ENCODE measurements at places on chromosomes 7 and 10.

DNA sequence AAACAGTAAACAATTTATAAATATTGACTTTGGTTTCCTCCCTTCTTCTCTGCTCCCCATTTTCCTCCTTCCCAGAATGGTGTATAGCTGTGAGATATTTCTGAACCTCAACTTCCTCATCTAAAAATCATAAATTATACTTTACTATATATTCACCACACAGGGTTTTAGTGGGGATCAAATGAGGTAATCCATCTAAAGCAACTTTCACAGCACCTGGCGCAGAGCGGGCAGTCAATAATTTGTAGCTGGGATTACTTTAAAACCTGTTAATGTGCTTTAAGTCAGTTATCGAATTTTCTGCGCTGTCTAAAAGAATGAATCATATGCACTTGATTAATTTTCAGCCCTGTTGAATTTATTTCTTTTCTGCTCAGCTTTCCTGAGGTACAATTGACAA is 172.7 kb downstream of the PTEN start:
- no peak for DNase-seq

- no peak for DNase-seq
Measured at GRCh38 chr10:69648461-69648860, 18.4 kb downstream of the FAM241B start.

DNA sequence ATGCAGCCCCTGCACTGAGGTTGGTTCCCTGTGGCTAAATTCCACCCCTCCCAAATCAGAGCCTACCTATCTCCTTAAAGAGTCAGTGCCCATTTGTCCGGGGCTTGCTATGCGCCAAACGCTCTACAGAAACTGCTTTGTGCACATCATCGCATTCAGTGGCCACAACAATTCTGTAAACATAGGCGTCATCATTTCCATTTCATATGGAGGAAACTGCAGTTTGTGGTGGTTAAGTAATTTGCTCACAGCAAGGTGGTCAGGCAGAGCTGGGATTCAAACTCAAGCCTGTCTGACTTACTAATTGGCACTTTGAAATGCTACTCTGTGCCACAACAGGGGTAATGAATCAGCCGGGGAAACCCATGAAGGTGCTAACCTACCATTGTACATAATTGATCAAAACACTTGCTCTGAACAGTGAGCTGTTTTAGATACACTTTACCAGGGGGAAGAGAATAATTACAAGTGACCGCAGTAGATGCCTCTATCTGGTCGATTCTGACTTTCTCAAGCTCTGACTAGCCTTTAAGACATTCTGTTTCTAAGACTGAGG is 775.5 kb downstream of the LRMDA start:
- no peak for DNase-seq

- peak; percentile 72 for DNase-seq
Measured at GRCh38 chr10:115829521-115830205, 443.3 kb downstream of the GFRA1 start.

GRCh38 chr7:130875901-130876300 is 141.9 kb upstream of the KLF14 start:
- DNase-seq, result no peak

DNA sequence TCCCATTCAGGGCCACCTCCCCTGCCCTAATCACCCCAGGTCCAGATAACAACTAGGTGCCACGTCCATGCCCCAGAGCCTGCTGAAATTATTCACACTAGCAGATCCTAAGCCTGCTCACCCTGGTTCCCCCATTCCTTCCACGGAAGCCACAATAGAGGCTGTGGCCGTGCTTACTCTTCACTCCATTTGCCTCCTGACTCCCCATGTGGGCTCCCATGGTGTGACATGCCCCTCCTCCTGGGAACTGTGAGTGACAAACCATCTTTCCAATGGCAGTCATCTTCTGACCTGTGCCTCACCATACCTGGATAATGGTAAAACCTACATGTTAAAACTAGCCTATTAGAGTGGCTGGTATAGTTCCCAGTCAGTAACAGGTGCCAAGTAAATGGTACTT is 216.2 kb upstream of the PRKCQ start:
- DNase-seq, result no peak

- peak; percentile 96 for DNase-seq
Measured at GRCh38 chr10:80416479-80417098, 8.2 kb downstream of the PRXL2A start.
